COR-L47 (cell line): ENCODE measurements at places on chromosomes 16 and 17.
A peak's percentile ranks its signal among the peaks of the same experiment; 100 is the strongest.

- DNase-seq = no peak
These were observed 22.5 kb upstream of the IRX6 start for GRCh38 chr16:55301385-55302008.

DNA sequence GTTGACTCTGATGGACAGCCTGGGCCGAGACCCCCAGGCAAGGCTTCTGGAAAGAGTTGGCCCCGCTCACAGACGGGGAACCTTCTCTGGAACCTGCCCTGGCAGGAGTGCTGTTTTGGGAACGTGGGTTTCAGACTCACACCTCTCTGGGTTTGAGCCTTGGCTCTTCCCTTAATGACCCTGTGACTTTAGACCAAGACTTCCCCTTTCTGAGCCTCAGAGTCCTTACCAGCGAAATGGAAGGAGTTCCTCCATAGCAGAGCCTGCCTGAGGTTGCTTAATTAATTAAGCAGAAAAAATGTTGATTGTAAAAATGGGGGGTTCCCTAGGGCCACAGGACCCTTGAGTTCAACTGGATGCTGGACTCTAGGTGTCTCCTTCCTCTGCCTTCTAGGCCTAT, 408.2 kb downstream of the SEC14L1 start:
- DNase-seq = no peak

DNA sequence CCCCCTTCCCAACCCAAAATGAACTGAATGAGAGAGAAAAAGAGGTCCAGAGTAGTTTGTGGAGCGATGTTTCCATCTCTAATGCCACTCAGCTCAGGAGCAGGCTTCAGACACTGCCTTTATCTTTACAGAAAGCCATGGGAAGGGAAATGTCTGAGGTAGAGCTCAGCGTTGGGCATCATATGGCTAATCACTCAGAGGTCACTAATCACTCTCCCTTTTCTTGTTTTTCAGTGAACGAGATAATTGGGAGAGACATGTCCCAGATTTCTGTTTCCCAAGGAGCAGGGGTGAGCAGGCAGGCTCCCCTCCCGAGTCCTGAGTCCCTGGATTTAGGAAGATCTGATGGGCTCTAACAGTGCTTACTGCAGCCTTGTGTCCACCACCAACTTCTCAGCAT, 9.8 kb downstream of the ESRP2 start:
- DNase-seq = no peak

DNA sequence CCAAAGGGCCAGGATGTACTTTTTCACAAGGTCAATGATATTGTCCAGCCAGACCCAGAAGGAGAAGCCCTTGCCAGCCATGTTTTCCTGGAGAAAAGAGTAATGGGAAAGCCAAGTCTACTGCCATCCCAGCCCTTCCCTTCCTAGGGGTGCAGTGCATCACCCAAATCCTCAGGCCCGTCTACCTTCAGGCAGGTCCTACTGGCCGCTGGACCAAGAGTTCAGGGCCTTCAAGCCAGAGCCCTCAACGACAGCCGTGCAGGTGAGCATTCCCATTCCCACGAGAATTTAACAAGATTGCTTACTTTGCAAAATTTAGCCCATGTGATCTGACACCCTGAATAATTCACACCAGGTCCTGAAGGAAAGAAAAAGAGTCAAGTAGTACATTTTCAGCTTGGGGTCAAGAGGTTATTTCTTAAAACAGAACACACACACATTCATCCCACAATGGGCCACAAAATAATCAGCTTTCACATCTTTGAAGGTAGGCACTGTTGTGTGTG, 35.0 kb downstream of the STAT5A start:
- no peak for DNase-seq

DNA sequence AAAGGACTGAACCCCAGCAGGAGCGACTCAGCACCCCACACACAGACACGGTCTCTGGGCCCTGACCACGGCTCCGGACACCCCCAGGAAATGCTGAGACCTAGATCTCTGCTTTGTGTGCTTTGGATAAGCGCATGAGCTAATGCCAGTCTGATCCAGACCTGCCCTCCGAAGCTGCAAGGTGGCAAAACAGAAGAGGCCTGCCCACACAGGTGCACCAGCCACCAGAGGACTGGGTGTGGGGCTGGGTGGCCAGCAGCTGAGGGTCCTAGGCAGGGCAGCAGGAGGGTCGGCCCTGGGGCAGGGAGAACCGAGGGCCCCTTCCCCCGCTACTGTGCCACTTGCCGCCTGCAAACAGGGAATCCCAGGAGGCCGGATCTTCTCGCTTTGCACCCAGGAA, 30.7 kb upstream of the EIF1 start:
- no peak for DNase-seq

DNA sequence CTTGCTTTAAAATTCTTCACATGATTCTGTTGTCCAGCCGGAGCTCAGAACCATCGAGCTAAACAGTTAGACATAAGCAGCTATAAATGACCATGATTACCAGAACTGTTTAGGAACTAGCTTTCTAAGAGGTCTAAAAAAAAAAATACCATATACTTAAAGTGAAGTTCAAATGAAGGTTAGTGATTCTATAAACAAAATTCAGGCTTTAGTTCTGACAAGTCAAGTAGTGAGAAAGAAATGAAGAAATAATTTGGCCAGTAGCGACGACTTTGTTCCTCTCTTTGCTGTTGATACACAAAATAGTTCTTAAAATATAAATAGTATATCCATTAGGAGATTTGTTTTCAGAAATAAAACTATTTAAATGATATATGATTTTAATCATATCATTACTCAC, 27.7 kb downstream of the ABCA8 start:
- no peak for DNase-seq

GRCh38 chr16:4019371-4019791, 96.9 kb downstream of the ADCY9 start:
- DNase-seq = no peak

- DNase-seq = no peak
These were observed 14.8 kb downstream of the RAI1 start for GRCh38 chr17:17696085-17696484.

GRCh38 chr16:69036399-69037091, 68.9 kb upstream of the HAS3 start:
- DNase-seq = no peak

DNA sequence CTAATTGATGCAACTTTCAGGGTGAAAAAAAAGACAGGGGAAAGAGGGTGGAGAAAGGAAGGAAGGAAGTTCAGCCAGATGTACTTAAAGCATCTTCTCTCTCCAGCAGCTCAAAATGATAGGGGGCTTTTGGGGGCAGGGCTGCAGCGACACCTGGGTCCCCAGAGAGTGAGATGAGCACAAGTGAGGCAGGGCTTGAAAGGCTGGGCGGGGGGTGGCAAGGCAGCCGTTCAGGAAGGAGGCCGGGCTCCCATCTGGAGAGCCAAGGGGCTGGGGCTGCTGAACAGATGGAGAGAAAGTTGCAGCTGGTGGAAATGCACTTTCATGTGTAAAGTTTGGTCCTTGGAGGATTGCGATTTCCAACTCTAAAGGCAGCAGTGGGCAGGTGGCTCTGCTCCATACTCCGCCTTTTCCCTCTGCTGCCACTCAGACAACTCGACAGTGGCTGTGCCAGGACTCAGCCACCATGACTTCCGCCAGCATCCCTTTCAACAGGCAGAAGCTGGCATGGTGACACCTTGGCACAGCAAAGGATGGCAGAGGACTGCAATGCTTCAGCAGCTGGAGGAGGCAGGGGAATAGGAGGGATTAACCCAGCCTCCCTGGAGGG, 7.7 kb downstream of the SLC35B1 start:
- DNase-seq = no peak

DNA sequence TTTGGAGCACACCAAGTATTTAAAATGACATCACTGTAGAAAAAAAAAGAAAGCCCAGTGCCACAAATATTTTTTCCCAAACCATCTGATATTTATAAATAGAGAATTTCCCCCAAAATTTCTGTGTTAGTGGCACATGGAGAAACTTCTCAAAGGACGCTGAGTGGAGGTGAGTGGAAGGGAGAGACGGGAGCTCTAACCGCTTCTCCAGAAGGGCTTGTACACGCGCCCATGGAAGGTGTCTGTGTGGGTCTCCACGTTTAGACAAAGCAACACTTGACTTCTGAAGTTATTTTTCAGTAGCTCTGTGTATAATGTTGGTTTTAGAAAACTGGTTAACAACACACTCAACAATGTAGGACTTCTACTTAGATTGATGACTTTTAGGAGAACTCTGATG, 1.0 kb downstream of the MYOCD start:
- no peak for DNase-seq

DNA sequence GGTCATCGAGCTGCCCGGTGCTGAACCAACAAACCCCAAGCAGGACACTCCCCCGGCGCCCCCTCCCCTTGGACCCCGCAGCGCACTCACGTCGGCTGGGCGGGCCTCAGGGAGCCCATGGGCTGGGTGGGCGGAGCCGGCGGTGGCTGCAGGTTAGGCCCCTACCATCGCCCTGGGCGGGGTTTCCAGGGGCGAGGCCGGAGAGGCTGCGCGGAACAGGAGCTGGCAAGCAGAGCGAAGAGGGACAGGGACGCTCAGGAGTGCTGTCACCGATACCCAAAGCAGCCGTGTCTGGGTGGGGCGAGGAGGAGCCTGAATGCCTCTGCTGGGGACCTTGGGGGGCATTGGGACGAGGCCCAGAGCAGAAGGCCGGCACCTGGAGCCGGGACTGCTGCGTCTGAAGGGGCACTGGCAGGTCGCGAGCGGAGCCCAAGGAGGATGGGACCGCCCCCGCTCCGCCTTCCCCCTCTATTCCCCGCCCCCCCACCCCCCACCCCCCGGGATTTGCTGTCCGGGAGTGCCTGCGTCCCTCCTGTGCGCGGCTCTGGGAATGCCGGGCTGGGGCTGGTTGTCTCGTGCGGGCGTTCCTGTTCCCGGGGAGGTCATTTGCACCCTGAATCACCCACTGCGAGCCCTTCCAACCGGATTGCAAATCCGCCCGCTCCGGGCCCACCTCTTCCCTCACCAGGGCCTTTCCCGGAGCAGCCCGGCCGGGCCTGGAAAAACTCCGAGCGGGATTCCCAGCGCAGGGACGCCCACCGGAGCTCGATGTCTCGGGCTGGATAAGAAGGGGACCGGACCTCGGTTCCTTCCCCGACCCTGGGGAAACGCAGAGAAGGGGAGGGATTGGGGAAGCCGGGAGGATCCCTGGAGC, 902 bp downstream of the ARHGAP27 start:
- DNase-seq = peak; percentile 46

- DNase-seq = peak; percentile 35
These were observed 21.9 kb downstream of the AIPL1 start for GRCh38 chr17:6413065-6413464.

- DNase-seq = no peak
These were observed 100.9 kb downstream of the AMFR start for GRCh38 chr16:56324406-56324805.

- DNase-seq = peak; percentile 81
These were observed 16.6 kb downstream of the GRB7 start for GRCh38 chr17:39754161-39754957.

DNA sequence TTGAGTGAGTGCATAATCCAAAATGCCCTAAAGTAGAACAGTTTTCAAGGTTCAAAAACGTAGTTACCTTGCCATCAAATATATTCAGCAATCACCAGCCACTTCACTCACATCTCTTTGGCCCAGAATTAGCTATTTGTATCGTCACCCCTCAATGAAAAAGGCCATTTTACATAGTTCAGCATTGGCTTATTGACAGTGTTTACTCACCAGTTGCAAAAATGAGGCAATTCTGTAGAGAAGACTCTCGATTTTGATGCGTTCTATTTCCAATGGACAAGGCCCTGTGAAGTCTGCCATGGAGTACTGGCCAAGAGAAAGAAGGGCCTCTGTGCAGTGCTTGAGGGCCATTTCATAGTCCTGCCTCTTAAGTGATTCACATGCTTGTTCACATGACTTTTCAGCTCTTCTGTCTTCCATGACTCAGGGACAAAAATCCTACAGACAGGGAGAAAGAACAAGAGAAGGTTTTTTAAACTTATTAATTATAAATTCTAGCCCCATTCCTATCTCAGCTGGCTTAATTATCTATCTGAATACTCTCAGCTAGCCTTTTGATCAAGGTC, 26.5 kb downstream of the HELZ start:
- no peak for DNase-seq

DNA sequence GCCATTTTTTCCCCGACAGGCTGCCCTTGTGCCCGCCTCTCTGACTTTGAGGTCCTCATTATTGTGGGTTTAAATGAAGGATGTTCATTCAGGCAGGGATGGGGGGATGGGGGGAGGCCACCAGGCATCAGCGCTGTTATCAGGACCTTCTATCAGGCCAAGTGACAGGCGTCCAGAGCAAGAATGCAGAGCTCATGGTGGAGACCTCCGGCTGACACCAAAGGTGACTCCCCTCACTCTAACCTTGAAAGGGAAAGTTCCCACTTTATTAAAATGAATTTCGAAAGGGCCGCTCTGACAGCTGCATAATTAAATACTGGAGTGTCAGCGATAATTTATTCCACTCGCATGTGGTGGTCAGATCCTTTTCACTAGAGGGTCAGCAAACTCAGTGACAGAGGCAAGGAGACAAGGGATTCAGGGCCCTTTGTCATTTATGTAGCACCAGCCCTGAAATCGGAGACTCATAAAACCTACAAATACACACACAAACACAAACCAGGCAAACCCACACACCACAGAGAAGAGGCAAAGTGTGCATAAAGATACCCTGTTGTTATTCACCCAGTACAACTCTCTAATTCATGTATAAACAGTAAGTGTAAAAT, 436.0 kb downstream of the MAF start:
- no peak for DNase-seq

- no peak for DNase-seq
These were observed 80.8 kb downstream of the CLEC16A start for GRCh38 chr16:11025120-11025531.

GRCh38 chr17:76957678-76958464, 89.7 kb downstream of the MGAT5B start:
- DNase-seq = no peak

DNA sequence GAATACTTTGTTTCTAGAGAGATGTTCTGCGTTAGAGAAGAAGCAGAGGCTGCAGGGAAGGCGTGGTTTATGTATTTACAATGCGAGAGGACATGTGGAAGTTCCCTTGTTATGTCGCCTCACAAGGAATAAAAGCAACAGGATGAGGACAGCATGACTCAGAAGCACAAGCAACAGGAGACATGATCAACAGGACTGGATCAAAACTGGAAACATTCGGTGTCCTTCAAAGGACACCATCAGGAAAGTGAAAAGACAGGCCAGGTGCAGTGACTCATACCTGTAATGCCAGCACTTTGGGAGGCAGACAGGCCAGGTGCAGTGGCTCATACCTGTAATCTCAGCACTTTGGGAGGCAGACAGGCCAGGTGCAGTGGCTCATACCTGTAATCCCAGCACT, 52.6 kb downstream of the CCDC57 start:
- DNase-seq = no peak

GRCh38 chr17:8825802-8826201, 26.6 kb upstream of the MFSD6L start:
- no peak for DNase-seq

- DNase-seq = no peak
These were observed 100.7 kb downstream of the CYLD start for GRCh38 chr16:50842589-50842988.

GRCh38 chr17:79388556-79389295, 222.1 kb downstream of the RBFOX3 start:
- peak; percentile 71 for DNase-seq

GRCh38 chr16:77219437-77219836, 20.2 kb downstream of the SYCE1L start:
- no peak for DNase-seq

- DNase-seq = no peak
These were observed 124.7 kb downstream of the BCAS3 start for GRCh38 chr17:60802377-60802776.
